ENCODE measurements at places on chromosomes 7 and 10. TPM values are rescaled to one million over a fixed set of nuclear protein-coding genes. Genes with fewer than 3 reads are reported as not detected.

The KMT2E gene
- 40.2 TPM for total RNA-seq

The ZNF107 gene
- total RNA-seq, result 1.4 TPM

The PDSS1 gene
- 4.2 TPM for total RNA-seq

The FAM131B gene
- 0.47 TPM for total RNA-seq

The CHN2 gene
- 36.1 TPM for total RNA-seq

The PTN gene
- 11.2 TPM for total RNA-seq

The ADCYAP1R1 gene
- total RNA-seq, result 2.5 TPM

The SLC16A9 gene
- 1.1 TPM for total RNA-seq

The TRIM50 gene
- total RNA-seq, result 0.33 TPM

The ZNF862 gene
- total RNA-seq, result 10.4 TPM

The NPY4R2 gene
- not detected for total RNA-seq

The EIF5AL1 gene
- 0.05 TPM for total RNA-seq

The CYP2C18 gene
- not detected for total RNA-seq

The LMTK2 gene
- 26.9 TPM for total RNA-seq

The PHTF2 gene
- total RNA-seq, result 22.1 TPM

The SPDYE5 gene
- total RNA-seq, result not detected

The C10orf62 gene
- total RNA-seq, result 1.5 TPM

The A1CF gene
- not detected for total RNA-seq

The FAM241B gene
- total RNA-seq, result 5.3 TPM

The PPP3CB gene
- total RNA-seq, result 64.5 TPM

The OR13A1 gene
- total RNA-seq, result not detected

The ATG9B gene
- not detected for total RNA-seq

The NOLC1 gene
- 28.3 TPM for total RNA-seq

The ZNF282 gene
- total RNA-seq, result 15.0 TPM

The GJD4 gene
- not detected for total RNA-seq

The NAT16 gene
- not detected for total RNA-seq

The CRTAC1 gene
- total RNA-seq, result 2.3 TPM

The ASZ1 gene
- total RNA-seq, result not detected

The COMMD3 gene
- total RNA-seq, result 89.7 TPM

The PWWP2B gene
- 17.2 TPM for total RNA-seq

The CD36 gene
- total RNA-seq, result 1,018 TPM

The PROSER2 gene
- total RNA-seq, result 0.52 TPM

The KEL gene
- 0.38 TPM for total RNA-seq

The H2BK1 gene
- not detected for total RNA-seq

The LRRTM3 gene
- not detected for total RNA-seq

The COL17A1 gene
- not detected for total RNA-seq

The RTKN2 gene
- not detected for total RNA-seq

The MCM10 gene
- 0.08 TPM for total RNA-seq

The CHAT gene
- not detected for total RNA-seq

The DLG5 gene
- 8.9 TPM for total RNA-seq

The HOXA3 gene
- total RNA-seq, result not detected

The GPR26 gene
- total RNA-seq, result not detected

The FLNC gene
- 839 TPM for total RNA-seq

The NRF1 gene
- total RNA-seq, result 9.6 TPM

The FOXP2 gene
- 2.1 TPM for total RNA-seq

The LBX1 gene
- not detected for total RNA-seq

The C7orf33 gene
- total RNA-seq, result not detected

The CCDC172 gene
- total RNA-seq, result not detected

The NDUFB8 gene
- 430 TPM for total RNA-seq

The DENND2A gene
- 10.8 TPM for total RNA-seq

The TRPV6 gene
- total RNA-seq, result not detected

The SYT15 gene
- 1.9 TPM for total RNA-seq

The TMEM196 gene
- not detected for total RNA-seq

The TM9SF3 gene
- 61.3 TPM for total RNA-seq

The CH25H gene
- 0.30 TPM for total RNA-seq

The IKZF1 gene
- total RNA-seq, result 2.1 TPM

The VIPR2 gene
- 17.5 TPM for total RNA-seq
